Glutamatergic neuron (in vitro differentiated cells): ENCODE measurements at places on chromosomes 7 and 10. TPM values are rescaled to one million over a fixed set of nuclear protein-coding genes. Genes with fewer than 3 reads are reported as not detected.

ATOH7 gene
- total RNA-seq = 0.86 TPM

ANXA8 gene
- not detected for total RNA-seq

RARRES2 gene
- 0.86 TPM for total RNA-seq

GRID1 gene
- total RNA-seq = 8.0 TPM

DNA sequence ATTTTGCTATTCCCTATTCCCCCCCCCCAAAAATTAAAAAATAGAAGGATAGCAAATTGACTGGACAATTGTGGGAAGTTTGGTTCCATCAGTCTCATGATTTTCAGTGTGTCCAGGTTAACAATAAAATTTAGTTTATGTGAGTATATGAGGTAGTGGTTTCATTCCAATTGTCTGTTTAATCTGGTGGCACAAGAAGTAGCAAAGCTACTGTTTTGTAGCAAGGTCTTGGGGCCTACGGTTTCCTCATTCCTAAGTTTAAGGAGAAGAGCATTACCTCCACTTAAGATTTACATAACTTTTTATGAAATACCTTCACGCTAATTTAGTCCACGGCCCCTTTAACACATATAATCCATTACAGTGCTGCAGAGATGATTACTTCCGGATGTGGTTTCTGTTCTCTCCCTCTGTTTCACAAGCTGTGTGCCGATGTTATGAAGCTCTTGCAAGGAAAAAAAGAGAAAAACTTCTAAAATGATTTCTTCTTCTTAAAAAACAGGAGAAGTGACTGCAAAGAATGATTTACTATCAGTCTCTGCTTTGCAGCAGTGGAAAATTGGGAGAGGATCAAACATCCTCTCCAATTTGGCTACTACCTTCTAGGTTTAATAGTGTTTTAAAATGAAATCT, 32.7 kb upstream of the NPVF start:
- no peaks in the 10 kb centered on the region for H3K36me3 ChIP-seq
- H3K4me1 ChIP-seq = peaks cover 14% of the 10 kb centered on the region
- H3K27ac ChIP-seq = no peak overlapping the region
- DNase-seq = no peak
- no peaks in the 10 kb centered on the region for H3K27me3 ChIP-seq
- no peak overlapping the region for H3K4me3 ChIP-seq

DNA sequence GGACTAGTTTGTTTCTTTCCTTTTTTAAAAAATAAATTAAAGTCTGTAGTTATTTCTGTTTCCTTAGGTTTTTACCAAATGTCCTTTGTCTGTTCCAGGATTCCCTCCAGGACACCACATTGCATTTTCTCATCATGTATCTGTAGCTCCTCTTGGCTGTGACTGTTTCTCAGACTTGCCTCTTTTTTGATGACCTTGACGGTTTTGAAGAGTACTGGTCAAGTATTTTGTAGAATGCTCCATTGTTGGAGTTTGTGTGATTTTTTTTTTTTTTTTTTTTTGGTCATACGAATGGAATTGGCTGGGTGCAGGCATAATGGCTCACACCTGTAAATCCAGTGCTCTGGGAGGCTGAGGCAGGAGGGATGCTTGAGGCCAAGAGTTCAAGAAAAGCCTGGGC, 127.1 kb upstream of the BMPER start:
- H3K36me3 ChIP-seq = peaks cover 9% of the 10 kb centered on the region
- H3K4me3 ChIP-seq = no peak overlapping the region
- H3K27ac ChIP-seq = no peak overlapping the region
- peaks cover 36% of the 10 kb centered on the region for H3K4me1 ChIP-seq

- DNase-seq = no peak
- H3K27me3 ChIP-seq = peaks cover 4% of the 10 kb centered on the region
- H3K36me3 ChIP-seq = peaks cover 21% of the 10 kb centered on the region
Measured at GRCh38 chr7:43353902-43354301, 229.0 kb upstream of the STK17A start.

DNA sequence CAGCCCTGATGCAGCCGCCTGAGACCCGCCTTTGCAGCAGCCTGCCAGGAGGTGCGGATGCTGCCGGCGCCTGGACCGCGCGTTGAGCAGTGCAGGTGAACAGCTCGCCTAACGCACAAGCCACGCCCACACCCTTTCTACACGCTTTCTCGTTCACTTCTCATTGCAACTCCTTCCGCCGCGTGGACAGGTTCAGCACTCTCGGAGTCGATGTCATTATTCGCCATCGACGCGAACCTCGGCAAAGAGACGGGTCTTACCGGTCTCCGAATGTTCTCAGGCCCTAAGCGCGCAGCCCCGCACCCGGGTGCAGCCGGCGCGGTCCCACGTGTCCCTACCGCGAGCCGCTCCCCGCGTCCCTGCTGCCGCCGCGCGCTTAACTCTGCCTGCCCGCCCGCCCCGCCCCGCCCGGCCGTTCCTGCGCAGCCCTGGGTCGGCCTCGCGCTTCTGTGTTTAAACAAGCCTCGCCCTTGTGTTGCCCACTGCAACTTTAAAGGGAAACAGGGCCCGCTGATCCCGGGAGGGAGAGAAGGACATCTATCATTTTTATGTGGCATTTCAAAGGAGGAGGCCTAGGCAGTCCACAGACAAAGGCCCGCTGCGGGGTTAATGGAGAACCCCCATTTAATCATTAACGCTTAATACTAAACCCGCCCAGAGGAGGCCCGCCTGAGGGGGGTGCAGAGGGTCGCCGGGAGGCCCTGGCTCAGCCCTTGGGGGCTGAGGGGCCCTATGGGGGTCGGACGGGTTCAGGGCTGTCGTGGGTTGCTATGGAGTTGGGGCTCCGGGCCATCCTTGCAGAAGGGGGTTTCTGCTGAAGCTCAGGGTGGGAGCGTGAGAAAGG, 128.5 kb downstream of the WDR11 start:
- peaks cover 14% of the 10 kb centered on the region for H3K36me3 ChIP-seq
- H3K27me3 ChIP-seq = peaks cover 6% of the 10 kb centered on the region
- peak; percentile 51 for DNase-seq

DNA sequence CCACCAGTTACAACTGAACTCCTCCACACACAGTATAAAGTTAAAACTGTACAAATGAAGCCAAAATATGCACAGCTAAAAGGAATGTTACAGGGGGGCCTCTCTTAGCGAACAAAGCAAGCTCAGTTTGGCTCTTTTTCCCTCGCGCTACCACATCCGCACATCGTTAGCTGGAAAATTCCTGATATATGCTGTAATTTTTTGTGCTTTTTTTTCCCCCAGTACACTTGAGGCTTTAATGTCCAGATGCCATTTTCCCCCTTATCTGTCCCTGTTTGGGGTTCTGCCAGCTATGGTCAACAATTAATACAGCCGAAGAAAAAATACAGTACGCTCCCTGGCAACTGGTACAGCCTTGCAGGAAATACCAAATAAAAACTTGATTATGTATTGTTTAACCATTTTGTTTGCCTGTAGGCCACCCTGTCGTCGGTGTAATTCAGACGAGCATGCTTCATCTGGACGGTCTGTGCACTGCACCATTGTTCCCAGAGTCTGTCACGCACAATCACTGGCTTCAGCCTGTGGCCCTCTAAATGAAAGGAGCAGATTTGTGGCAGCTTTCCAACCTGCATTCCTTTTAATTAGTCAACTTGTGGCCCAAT, 108.1 kb upstream of the FAM133B start:
- H3K4me3 ChIP-seq = peak overlapping the region; percentile 14
- peak overlapping the region; percentile 68 for H3K27ac ChIP-seq
- no peaks in the 10 kb centered on the region for H3K27me3 ChIP-seq
- peaks cover 9% of the 10 kb centered on the region for H3K36me3 ChIP-seq
- peak; percentile 25 for DNase-seq

DNA sequence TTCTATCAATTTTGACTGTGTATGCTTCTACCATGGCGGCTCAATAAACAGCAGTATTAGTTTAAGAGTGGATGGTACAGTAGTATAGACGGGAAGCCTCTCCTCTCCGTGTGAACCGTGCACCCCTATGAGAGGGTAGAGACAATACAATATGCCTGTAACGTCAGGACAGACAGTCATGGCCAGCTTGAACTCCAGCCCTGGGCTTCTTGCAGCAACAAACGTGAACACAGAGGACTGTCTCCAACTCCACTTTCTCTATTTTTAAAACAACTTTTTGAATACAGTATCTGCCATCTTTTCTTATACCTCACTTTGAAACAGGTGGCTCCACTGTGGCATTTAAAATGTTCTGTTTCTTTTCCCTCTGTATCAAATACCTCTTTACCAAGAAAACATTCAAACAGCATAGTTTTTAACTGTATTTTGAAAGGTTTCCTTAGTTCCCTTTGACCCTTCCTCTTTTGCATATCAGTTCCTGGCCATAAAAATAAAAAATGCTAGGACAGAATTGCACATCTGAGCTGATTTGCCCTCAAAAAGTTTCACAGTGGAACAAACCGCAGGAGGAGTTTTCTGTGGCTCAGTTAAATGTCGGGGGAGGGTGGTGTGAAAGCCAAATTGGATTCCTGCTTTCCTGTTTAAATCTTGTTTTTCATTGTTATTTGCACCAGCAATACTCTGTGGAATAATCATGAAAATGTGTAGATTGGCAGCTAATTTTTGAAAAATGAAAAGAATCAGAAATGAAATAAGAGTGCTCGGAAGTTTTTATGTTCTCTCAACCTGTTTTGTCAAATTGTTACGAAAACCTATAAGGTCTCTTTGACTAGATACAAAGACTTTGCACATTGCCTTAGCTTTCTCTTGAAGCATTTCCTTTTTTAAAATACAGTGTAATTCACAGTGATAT, 8.0 kb downstream of the IKZF1 start:
- no peak overlapping the region for H3K4me3 ChIP-seq
- no peak overlapping the region for H3K27ac ChIP-seq
- H3K27me3 ChIP-seq = peaks cover 1% of the 10 kb centered on the region
- no peak for DNase-seq
- no peaks in the 10 kb centered on the region for H3K36me3 ChIP-seq

DNA sequence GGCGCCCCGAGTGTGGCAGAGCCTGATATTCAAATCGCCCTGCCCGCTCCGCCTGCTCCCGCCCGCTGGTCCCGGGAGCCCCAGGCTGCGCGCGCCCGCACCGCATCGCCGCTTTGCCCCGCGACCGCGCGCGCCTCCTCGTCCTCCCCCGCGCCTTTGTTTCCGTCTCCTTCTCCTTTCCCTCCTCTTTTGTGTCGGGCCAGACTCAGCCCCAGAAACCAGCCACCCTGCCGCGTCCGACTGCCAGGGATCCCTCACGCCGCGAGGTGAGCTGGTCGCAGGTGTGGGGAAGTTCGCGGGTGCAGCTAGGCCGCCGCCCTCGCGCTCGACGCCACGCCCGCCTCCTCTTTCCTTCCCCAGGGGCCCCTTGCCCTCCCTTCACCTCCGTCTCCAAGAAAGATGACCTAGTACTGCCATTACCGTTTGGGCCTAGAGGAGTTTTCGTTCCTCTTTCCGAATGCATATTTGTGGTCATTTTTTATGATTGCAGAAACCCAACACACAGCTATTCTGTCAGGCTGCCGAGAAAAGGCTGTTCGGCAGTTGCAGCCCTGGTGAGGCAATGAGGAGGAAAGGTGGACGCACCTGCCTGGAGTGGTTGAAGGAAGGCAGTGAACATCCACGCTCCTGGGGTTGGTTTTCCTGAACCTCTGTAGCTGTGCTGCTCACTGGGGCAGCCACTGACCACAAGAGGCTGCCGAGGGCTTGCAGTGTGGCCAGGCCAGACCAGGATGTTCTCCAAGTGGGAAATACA, 107.3 kb downstream of the SNX10 start:
- peak overlapping the region; percentile 100 for H3K27ac ChIP-seq
- H3K4me1 ChIP-seq = peaks cover 20% of the 10 kb centered on the region
- DNase-seq = peak; percentile 78
- peaks cover 4% of the 10 kb centered on the region for H3K36me3 ChIP-seq
- H3K4me3 ChIP-seq = peak overlapping the region; percentile 97

DNA sequence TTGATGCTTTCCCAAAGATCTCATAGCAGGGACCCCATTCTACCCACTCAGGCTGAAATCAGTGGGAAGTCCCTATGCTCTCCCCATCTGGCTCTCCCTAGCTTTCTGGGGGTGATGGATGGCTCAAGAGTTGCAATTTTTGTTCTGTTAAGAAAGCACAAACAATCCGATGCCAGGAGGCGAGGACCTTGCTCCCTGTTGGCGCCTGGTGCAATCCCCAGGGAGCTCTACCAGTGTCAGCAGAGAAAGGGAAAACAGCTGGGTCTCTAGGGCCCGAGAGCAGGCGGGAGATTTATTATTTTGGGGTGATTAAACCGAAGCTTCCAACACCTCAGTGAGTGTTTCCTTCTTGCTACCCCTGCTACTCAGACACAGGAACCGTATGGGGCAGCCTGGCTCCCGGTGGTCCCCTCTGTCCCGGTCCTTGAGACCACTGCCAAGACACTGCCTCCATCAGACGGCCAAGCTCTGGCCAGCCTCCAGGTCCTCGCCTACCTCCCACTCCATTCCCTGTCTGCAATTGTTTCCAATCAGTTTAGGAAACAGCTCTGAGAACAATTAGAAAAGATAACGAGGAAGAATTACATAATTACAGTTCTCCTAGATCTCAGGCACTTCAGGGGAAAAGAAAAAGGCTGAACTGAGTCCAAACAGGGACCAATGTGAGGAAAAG, 147.9 kb downstream of the PLXNA4 start:
- H3K27me3 ChIP-seq = no peaks in the 10 kb centered on the region
- no peak overlapping the region for H3K27ac ChIP-seq
- peaks cover 2% of the 10 kb centered on the region for H3K4me1 ChIP-seq
- H3K4me3 ChIP-seq = no peak overlapping the region

- no peak overlapping the region for H3K4me3 ChIP-seq
- DNase-seq = no peak
Measured at GRCh38 chr7:73730485-73730884, 8.1 kb downstream of the ABHD11 start.

- peaks cover under 1% of the 10 kb centered on the region for H3K27me3 ChIP-seq
- H3K36me3 ChIP-seq = no peaks in the 10 kb centered on the region
- no peak for DNase-seq
- peaks cover 4% of the 10 kb centered on the region for H3K4me1 ChIP-seq
- no peak overlapping the region for H3K27ac ChIP-seq
Measured at GRCh38 chr10:75772153-75772887, 340.9 kb downstream of the LRMDA start.

DNA sequence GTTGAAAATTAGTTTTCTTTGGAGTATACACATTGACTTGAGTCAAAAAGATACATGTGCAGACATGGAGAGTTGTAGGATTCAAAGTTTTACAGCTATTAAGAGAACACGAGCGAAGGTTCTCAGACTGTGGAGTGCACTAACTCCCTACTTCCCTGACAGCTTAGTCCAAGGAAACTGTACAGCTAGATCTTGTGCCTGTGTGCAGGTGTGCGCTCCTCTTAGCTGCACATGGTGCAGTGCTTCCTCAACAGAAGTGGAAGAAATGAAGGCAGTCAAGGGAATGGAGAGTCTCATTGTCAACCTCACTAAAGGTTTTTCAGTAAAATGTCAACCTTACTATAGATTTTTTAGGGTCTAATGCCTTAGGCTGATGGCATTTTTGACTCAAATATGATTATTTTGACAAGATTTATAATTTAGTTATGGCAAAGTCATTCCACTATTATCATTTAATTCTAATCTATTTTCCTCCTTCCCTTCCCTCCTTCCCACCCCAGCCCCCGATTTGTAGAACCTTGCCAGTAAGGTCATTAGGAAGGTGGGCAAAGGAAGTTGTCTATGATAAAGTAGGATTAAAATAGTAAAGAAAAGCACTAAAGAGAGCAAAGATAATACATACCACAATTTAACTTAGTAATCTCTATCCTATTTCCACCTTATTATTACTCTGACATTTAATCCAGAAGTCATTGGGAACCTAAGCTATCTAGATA, 13.6 kb downstream of the PDK4 start:
- peaks cover 8% of the 10 kb centered on the region for H3K4me1 ChIP-seq
- peaks cover 2% of the 10 kb centered on the region for H3K27me3 ChIP-seq
- DNase-seq = no peak
- H3K4me3 ChIP-seq = no peak overlapping the region
- H3K36me3 ChIP-seq = no peaks in the 10 kb centered on the region

GRCh38 chr7:115043605-115044004, 121.7 kb downstream of the MDFIC start:
- H3K4me3 ChIP-seq = no peak overlapping the region
- H3K4me1 ChIP-seq = no peaks in the 10 kb centered on the region
- DNase-seq = no peak
- H3K27me3 ChIP-seq = no peaks in the 10 kb centered on the region
- no peak overlapping the region for H3K27ac ChIP-seq
- no peaks in the 10 kb centered on the region for H3K36me3 ChIP-seq
